ENCODE measurements at places on chromosomes 1 and 21.

DNA sequence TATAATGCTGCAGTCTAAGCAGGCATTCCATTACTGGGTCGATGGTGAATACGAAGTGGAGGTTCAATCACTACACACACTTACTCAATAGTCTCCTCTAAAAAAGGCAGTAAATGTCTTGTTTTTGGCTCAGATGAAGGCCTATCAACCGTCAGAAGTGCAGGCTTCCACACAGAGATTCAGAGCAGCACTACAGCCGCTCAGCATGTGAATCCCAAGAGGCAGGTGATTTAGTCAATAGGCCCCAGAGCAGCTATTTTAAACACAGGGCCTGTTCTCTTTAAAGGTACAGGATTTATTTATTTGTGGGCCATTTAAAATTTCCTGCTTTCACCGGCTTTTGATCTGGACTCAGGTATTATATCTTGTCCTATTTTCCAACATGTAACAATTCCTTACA, 293.7 kb downstream of the RGS7 start:
- no peak for DNase-seq

DNA sequence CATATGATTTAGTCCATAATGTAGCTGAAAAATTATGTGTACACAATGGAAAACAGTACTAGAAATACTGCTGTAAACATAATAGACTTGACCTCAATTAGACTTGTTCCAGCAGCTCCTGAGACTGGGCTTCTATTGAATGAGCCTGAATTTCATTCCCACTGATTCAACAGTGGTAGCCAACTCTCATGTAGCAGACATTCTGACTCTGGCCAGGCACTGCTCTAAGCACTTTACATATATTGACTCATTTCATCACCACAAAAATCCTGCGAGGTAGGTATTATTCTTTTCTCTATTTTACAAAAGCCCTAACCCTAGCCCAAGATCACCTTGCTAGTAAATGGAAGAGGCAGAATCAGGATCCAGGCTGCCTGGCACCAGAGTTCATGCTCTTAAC, 12.8 kb upstream of the CTSS start:
- DNase-seq, result no peak

DNA sequence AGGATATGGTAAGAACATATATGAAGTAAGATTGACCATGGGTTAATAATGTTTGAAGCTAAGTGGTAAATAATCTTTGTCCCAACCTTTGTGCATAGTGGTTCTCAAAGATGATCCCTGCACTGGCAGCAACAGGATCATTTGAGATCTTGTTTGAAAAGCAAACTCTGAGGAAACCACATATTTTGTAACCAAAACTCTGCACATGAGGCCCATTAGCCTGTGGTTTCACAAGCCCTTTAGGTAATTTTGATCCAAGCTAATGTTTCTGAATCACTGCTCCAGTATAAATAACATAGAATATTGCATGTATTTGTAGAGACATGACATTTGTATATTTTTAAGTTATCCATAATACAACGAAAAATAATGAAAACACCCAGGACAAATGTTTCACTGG, 147.9 kb upstream of the RGS18 start:
- DNase-seq, result no peak

DNA sequence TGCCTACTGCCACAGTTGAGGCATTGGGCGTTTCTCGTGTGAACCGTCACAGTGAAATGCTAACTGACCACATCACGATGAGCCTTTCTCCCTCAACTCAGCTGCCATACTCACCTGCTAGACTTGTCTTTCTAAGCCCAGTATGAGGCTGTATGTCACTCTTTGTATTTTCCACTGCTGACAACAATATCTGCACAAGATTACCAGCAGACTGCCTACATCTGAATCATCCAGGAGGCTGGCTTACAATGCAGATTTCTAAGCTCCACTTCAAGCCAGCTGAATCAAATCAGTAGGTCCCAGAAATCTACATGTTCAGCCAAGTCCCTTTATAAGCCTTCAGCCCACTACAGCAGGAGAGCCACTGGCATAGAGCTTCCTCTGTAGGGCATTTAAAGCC, 355.0 kb upstream of the DUSP10 start:
- no peak for DNase-seq

GRCh38 chr21:32719085-32719484, 8.7 kb downstream of the SYNJ1 start:
- no peak for DNase-seq

DNA sequence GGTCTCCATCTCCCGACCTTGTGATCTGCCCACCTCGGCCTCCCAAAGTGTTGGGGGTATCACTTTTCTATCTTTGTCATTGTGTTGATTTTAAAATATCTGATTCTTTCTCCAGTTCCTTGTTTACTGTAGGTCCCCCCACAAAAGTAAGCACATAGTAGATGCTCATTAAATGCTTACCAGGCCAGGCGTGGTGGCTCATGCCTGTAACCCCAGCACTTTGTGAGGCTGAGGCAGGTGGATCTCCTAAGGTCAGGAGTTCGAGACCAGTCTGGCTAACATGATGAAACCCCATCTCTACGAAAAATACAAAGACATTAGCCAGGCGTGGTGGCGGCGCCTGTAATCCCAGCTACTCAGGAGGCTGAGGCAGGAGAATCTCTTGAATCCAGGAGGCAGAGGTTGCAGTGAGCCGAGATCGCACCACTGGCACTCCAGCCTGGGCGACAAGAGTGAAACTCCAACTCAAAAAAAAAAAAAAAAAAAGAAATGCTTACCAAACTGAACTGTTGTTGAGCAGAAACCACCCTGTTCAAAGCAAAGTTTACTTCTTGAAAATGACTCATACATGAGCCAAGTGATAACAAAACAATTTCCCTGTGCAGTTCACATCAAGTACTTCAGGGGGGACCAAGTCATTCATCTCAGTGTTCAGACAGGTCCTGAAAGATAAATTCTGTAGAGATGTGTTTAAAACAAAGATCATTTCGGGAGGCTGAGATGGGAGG, 24.3 kb upstream of the NID1 start:
- DNase-seq, result no peak

DNA sequence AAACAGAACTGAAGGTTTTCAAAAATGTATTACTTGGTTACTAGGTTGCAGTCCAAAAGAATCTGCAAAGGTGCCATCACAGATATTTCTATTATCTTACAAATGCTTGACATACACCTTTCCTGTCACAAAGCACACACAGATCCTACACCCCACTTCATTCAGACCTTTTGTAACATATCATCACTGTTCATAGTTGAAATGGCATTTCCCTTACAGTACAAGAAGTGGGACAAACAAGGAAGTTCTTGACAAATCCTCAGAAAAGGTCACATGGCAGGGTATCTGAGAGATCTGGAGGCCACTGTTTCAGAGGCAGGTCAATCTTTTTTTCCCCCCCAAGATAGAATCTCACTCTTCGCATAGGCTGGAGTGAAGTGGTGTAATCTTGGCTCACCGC, 21.3 kb downstream of the TOR1AIP2 start:
- DNase-seq, result no peak

GRCh38 chr1:118445156-118445555, 260.1 kb upstream of the SPAG17 start:
- DNase-seq, result no peak

- no peak for DNase-seq
Measured at GRCh38 chr1:6463120-6463412, 2.9 kb downstream of the TNFRSF25 start.

DNA sequence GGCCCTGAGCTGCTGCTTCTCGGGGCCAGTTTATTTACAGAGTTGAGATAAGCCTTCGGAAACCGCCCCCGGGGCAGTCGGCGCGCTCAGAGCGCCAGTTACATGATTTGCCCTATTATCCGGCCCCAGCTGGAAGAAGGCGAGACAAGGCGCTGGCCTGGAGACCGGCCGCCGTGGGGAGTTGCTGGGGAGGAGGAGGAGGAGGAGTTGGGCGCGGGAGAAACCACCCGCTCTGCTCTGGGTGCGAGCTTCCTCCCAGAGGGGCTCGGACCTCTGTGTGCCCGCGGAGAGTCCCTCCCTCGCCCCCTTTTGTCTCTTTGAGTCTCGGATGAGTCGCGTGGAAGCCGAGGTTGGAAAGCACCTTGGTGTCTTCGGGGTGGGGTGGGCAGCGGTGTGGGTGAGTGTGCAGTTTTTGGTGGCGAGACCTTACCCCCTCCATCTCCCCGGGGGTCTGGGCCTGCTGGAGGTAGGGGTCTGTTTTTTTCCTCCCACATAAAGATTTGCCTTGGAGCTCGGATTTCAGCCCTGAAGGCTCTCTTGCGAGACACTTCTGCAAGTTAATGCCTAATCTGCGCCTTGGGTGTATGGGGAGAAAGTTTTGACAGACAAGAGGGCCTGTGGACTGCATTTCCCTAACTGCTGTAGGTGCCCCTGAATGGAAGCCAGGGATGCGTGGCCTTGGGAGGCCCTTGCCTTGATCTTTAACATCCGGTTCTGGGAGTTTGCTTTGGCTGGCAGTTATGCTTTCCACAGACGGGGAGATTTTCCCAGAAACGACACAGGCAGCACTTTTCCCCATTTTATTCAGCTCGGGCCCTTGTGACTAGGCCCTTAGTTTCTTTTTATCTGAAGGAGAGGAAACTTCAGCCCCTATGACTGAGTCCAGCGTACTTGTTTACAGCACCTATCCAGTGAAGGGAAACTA, 80.0 kb downstream of the NDUFS5 start:
- peak; percentile 45 for DNase-seq

DNA sequence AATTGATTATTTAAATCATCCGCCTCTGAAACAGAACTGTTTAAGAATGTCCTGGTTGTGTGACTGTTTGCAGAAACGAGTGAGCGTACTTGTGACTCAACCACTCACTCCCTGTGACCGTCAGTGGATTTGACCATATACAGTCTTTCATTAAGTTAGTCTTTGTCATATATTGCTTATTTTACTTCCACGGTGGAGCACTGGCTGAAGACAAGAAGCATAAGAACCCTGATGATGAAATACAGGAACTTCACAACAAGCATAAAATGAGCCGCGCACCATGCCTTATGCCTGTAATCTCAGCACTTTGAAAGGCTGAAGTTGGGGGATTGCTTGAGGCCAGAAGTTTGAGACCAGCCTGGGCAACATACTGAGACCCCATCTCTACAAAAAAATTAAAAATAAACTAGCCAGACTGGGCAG, 194.0 kb downstream of the TOMM20 start:
- no peak for DNase-seq

- DNase-seq, result no peak
Measured at GRCh38 chr1:204255225-204255624, 41.4 kb upstream of the GOLT1A start.

GRCh38 chr1:61533546-61533945, 191.4 kb downstream of the TM2D1 start:
- DNase-seq, result no peak

- DNase-seq, result no peak
Measured at GRCh38 chr1:246262281-246262680, 244.8 kb downstream of the SMYD3 start.

DNA sequence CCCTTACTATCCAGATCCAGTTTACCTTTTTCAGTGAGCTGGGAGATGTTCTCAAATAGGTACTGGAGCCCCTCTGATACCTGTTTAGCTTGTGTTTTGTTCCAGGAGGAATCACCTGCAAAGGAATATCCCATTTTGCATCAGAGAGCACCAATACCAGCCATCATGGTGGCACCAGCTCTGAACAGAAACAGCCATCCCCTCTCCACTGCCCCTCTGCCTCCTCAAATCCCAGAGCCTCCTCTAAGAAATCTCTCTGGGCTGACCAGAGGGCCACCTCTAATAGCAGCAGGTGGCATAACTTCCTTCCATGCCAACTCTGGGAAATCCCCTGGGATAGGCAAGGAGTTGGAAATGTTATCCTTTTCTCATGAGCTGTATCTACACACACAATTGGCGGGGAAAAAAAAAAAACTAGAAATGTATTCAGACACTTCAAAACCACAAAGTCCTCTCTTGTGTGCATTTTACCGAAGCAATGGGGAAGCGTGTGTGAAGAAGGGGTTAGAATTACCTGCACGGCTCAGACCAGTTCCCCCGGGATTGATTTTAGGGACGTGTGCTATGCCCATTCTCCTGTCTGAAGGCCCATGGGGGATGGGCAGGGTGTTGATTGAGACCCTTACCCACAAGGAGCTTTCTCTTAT, 2.4 kb downstream of the PGLYRP4 start:
- no peak for DNase-seq

DNA sequence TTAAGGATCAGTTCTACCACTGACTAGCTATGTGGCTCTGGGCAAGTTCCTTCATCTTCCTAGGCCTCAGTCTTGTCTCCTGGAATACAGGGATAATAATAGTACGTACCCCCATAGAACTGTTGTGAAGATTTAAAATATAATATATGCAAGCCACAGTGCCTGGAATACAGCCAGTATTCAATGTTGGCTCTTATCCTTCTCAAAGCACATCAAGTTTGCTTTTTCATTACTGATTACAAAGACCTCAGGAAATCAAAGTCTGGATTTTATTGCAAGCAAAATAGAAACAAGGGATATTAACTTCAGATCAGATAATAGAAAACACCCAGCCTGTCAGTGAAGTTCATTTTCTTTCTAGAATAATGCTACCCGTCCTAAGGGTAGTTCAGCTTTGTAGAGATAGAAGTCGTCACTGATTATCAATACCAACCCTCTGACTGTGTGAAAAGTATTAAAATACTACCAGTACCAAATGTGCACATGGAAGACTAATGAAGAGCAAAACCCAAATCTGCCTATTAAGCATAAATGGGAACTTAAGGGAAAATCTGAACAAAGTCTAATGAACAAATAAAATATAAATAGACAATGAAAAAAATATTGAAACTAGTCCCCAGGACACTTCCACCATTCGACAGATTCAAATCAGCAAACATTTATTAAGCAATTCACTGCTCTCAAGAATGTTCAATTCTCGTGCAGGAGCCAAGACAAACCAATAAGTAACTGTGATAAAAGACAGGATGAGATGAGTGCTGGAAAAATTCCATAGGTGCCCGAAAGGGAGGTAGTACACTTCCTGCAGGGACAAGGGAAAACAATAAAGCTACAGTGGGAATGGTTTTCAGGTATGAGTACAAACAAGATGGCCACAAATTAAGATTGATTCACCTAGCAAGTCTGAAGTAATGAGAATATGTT, 206.2 kb downstream of the SMYD3 start:
- no peak for DNase-seq

DNA sequence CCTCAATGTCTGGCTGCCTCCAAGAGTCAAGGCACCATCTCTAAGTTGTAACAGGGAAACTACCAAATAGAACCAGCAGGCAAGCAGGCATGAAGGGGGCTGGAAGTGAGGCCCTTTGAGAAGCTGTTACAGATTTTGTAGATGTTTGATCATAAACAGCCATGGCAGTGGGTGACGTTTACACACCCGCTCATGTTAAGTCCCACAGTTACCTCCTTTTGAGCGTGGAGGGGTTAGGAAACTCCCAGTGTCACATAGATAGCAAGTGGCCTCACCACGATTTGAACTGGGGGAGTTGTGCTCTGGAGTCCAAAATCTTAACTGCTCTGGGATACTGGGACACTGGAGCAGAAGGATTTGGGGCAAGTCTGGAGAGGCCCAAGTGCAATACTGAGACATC, 192.4 kb downstream of the HIVEP3 start:
- no peak for DNase-seq

- DNase-seq, result no peak
Measured at GRCh38 chr1:227308367-227309336, 9.6 kb downstream of the CDC42BPA start.

DNA sequence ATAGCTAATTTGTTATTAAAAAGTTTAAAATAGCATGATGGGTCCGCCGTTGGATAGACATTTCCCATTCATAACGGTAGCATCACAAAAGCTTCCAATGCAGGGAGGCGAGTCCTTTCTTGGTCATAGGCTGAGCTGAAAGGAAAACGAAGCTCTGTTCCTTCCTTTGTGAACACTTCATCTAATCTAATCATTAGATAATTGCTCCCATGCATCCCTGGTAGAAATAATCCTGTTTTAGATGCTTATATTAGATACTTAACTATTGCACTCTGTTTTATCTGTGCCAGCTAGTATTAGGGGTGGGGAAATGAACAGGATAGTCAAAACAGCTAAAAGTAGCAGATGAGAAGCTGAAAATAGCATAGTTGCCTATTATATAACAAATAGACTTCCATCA, 215.0 kb downstream of the SLC35F3 start:
- DNase-seq, result no peak

Data from NCI-H774 (cell line).